ENCODE measurements at places on chromosomes 7 and 10.
A peak's percentile ranks its signal among the peaks of the same experiment; 100 is the strongest.

DNA sequence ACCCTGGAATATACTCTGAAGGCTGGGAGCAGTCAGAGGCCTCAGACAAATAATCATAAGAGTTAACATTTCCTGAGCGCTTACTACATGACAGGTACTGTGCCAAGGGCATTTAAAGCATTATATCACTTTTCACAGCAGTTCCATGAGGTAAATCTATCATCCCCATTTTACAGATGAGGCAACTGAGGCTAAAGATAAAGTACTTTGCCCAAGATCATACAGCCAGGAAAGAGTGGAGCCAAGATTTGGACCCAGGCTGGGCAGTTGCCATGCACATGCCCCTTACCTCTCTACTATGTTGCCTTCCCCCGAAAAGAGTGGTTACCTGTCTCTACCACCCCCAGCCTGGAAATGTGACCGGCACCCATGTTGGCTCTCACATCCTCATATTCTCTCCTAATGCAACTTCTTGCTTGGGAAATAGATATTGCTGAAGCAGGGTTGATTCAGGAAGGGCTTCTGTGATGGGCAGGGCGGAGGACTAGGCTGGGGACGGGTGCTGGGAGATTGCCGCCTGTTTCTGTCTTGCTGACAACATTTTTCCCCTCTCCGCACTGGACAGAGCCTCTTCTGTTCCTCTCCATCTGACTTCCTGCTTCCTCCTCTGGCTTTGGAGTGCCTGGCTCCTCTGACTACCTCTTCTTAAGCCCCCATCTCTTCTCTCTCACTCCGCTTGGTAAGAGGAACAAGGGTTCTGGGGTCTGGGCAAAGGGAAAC is 13.8 kb downstream of the SMO start:
- no peak for DNase-seq

DNA sequence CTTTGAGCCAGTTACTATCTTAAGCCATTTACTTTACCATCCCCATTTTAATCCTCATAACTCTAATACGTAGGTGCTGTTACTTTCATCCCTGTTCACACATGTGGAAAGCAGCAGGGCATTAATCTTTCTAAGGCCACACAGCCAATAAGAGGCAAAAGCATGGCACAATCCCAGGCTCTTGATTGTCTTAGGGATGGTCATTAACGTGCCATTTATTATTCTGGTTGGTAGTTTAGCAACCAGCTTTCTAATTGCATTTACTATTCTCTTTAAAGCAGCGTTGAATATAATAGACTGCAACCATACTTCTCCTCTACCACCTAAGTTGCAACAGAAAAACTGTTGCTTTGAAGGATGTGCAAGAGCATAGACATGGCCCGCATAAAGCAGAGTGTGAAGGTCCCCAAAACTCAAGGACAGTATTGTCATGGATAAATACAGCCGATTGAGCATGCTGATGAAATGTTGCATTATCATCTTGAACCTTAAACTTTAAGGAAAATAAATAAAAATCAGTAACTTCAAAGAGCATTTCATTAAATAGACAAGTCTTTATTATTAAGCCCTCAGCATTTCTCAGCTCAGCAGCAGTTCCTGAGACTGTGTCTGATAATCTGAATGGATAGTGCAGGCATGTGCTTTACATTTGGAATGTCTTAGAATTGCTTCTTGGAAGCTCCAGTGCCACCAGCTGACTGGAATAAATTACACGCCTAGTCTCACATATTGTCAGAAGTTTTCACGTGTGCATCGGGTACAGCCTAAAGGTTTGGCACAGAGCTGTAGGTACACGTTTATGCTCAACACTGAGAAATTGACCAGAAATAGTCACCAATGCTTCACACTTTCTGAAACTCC is 467.1 kb downstream of the SDK1 start:
- no peak for DNase-seq

DNA sequence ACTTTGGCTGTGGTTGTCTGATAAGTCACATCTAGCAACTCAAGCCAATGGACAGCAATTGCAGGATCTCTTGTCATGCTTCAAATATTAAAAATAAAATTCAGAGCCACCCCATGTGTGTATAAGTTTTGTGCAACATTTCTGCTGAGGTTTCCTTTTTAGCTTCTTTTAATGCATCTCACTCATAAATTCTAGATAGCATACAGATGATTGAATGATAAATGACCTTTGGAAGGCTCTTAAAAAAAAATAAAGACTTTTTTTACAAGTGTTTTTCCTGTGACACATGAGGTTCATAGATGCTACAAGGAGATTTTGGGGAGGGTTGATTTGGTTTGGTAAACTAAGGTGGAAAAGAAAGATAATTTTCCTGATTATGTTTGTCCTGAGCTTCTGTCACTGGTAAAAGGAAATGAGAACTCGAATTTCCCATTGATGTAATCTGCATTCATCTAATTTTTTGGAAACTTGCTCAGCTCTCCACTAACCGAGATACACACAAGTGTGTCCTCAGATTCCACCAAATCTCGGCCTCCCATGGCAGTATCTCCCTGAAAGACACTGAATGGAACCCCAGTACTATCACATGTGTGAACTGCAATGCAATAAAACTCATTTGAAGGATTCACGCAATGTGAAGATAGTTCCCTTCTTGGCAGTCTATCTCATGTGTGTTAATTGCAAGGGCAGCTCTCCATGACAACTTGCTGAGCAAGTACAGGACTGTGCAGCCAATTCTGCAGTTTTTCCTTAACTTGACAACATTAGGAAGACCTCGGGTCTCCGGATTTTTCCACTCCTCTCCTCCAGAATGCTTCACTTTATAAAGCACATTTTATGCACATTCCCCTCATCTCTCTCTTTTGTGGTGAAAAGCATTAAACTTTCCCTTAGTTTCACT is 185.4 kb upstream of the PFKP start:
- no peak for DNase-seq

DNA sequence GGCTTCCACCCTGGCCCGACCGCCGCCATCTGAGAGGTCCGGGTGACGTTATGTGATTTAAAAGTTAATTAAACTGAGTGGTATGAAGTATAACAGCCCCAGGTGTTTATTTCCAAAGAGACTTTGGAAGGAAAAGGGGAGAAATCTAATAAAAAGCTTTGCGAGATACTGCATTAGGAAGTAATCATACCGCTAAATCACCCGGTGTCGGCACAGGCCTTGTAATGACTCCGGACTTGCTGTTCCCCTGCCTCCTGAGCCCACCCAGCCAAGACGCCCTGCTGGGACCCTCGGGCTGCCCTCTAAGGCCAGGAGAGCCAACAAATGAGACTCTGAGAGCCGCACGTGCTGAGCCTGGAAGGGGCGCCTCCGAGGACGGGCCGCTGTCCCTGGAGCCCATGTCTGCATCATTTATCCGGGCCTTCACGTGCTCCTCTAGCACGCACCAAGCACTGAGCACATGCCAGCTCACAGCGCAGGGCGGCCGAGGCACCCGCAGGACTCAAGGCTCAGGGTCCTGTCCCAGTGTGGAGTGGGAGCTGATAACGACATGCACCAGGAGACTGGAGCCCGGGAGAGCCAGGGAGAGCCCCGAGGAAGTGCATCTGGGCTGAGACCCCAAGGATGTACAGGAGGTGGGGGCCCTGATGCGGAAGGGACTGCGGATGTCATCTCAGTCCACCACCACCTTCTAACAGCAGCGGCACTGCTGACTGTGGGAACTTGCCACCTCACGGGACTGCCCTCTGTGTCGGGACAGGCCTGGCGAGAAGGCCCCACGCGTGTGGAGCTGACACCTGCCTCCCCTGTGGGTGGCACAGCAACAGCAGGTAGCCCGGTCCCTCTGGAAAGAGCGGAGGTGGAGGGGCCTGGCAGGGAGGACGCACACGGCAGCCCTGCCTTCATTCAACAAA is 182.7 kb downstream of the ELFN1 start:
- no peak for DNase-seq

- no peak for DNase-seq
These were observed 100.6 kb downstream of the DYNC2I1 start for GRCh38 chr7:158956805-158957509.

GRCh38 chr10:91007655-91008054 is 86.8 kb upstream of the ANKRD1 start:
- no peak for DNase-seq

GRCh38 chr10:50577681-50578350 is 45.9 kb downstream of the SGMS1 start:
- peak; percentile 84 for DNase-seq

GRCh38 chr7:80916770-80917741 is 1.8 kb downstream of the SEMA3C start:
- DNase-seq, result no peak

DNA sequence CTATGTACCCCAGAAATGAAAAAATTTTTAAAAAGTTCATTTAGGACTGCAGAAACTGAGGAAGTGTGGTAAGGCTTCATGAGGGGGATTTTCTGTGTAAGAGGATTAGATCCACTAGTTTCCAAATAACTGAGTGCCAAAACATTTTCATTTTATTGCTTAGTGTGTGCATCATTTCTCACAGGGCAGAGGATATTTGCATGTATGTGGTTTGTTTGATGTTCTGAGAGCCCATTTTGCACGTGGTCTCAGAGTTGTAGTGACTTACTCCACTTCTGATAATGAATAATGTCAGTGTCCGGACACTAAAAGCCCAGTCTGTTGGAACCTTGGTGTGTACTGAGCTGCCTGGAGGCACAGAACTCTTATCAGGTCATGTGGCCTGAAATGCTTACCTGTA is 299.9 kb downstream of the AUTS2 start:
- no peak for DNase-seq

- no peak for DNase-seq
These were observed 470.7 kb upstream of the AKR1E2 start for GRCh38 chr10:4355350-4355749.

DNA sequence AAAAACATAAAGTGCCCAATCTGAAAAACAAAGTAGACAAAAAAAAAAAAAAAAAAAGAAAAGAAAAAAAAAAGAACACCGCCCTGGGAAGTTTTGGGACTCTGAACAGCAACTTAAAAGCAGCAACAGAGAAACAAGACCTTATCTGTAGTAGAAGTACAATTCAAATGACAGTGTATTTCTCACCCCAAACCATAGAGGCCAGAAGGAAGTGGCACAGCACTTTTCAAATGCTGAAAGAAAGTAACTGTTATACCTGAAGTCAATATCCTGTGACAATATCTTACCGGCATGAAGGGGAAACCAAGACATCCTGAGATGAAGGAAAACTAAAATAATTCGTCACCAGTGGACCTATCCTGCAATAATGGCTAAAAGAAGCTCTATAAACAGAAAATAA is 112.1 kb downstream of the DNAJC1 start:
- no peak for DNase-seq

GRCh38 chr10:104037261-104037951 is 48.3 kb downstream of the COL17A1 start:
- no peak for DNase-seq

GRCh38 chr7:51158742-51159445 is 157.7 kb downstream of the COBL start:
- DNase-seq, result no peak

GRCh38 chr10:132407243-132407746 is 10.3 kb downstream of the PWWP2B start:
- DNase-seq, result no peak

DNA sequence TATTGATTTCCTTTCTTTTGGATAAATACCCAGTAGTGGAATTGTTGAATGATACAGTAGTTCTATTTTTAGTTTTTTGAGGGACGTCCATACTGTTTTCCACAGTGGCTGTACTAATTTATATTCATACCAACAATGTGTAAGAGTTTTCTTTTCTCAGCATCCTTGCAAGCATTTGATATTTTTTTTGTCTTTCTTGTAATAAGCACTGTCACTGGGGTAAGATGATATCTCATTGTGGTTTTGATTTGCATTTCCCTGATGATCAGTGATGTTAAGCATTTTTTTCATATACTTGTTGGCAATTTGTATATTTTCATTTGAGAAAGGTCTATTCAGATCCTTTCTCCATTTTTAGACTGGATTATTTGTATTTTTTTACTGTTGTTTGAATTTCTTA is 308.7 kb downstream of the PTEN start:
- no peak for DNase-seq
